Stimulated activated CD4-positive, alpha-beta T cell treated with anti-CD3 and anti-CD28 coated beads, Interleukin-1b, Interleukin-23, amount 100 ng/mL, for 1 hour (primary cell): ENCODE measurements at places on chromosomes 6 and 20.

- no peak for DNase-seq
Observed at GRCh38 chr6:50030350-50030749, 8.6 kb upstream of the DEFB110 start.

- DNase-seq = no peak
Observed at GRCh38 chr6:41373919-41374617, 38.7 kb downstream of the NCR2 start.

DNA sequence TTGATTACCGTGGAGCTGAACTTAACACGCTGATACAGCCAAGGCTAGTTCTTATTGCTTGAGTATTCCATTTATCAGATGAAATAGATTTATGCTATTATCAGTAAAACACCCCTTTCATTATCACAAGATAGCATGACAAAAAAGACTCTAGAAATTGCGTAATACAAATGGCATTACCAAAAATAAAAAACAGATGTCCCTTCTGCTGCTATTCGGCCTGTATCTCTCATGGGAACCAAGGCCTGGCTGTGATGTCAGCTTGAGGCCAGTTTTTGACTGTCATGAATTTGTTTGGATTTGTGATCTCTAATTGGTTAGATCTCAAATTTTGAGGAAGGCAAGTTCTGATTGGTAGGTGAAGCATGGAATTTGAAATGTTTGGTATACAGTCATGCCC lies 25.2 kb downstream of the MEI4 start:
- no peak for DNase-seq

DNA sequence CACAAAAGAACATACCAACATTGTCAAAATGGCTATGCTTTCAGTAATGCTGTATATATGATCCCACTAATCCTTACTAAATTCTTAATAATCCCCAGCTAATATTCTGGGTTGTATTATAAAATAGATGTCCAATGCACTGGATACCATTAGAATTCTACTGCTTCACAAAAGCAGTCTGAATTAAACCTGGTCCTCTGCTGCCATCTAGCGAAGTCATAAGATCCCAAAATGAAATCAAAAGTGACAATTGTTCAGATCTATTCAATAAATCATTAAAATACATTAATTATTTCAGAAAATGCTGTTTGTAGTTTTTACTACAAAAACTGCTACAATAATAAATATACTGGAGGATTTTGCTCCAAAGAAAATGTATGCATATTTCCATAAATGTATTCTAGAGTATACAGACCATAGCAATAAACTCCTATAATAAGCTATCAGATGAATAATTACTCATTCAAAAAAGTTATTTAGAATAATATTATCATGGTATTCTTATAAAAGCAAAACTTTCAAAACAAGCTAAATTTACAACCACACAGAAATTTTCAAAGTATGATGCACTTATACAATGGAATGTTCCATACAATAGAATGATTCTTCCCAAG lies 92.6 kb downstream of the RNGTT start:
- DNase-seq = peak; percentile 4

DNA sequence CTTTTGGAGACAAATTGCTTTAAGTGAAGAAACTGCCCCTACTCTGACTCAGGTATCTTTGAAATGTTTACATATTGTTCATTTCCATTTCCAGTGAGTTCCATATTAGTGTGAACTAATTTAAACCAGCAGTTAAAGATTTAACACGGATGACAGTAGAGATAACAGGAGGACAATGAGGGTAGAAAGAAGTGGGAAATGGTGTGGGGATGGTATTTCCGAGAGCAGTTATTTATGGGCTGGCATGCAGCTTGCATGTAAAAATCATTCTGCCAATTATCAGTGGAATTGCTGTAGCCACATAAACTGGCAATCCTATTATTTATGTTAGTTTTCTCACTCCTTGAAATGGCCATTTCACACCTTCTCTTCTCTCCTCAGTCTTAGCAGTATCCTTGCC lies 8.6 kb upstream of the ADGRF5 start:
- DNase-seq = no peak

DNA sequence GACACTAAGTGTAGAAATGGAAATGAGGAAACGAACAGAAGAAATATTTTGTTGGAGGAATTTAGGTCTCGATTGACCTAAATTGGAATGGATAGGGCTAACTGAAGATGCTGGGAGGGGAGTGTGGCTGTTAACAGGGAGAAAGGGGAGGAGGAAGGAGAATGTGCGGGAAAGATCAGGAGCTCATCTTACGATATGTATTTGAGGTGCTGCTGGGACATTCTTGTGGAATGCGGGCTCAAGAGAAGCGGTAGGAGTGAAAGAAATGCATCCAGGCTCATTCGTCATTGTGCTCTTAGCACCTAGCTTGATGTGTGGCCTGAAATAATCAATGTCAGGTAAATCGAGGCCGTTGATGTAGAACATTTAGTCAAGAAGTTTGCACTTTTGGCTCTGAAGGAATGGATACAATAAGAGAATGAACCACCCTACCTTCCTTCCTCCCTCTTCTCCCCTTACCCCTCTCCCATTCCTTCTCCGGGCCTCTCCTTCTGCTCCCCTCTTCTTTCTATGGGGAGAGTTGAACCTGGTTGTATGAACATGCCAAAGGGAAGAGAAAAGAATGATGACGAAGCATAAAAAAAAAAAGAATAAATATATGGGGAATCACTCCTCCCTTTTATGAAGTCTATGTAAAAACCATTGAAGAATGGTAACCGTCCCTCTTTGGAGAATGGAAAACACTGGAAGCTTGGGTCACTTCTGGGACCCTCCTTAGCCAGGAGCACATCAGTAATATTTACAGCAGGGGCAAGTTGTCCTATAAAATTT lies 70.9 kb downstream of the SASH1 start:
- no peak for DNase-seq

- no peak for DNase-seq
Observed at GRCh38 chr6:11356404-11357155, 124.1 kb upstream of the NEDD9 start.

GRCh38 chr6:80541886-80542285 lies 435.4 kb downstream of the BCKDHB start:
- no peak for DNase-seq
